Stimulated activated CD4-positive, alpha-beta T cell treated with anti-CD3 and anti-CD28 coated beads, Interleukin-1b, Interleukin-23, amount 100 ng/mL, for 24 hours (primary cell): ENCODE measurements at places on chromosomes 11 and 22.
A peak's percentile ranks its signal among the peaks of the same experiment; 100 is the strongest.

DNA sequence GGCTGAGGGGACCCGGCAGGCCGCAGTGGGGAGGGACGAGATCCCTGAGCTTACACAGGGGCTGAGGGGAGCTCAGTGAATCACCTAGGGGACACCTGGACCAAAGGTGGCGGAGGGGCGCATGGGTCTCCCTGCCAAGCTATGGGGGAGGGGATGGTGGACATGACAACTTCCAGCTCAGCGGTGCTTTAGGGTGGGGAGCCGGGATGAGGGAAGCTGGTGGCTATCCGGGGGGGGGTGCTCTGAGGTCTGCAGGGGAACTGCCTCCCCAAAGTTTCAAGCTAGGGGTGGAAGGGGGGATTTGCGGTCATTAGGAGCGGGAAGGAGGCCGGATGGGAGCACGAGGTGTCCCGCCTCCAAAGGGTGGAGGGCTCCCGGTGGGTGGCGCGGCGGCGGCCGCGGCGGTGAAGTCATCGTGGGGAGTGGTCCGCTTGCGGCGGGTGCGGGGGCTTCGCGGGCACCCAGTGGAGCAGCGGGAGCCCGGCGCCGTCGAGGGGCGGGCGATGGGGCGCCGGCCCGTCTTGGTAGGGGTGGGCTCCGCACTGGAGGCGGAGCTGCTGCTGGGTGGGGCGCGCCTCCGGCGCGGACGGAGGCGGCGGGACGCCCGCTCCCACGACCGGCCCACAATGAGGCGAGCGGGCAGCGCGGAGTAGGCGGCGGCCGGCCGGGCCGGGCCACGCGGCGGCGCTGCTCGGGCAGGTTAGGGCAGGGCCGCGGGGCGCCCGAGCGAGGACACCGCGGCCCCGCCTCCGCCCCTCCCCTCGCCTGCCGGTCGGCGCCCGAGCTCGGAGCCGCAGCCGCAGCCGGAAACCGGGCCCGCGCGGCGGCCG lies at the start of gene MICALL1:
TSS of gene MICALL1 (plus strand) at position 764 of the 830 bp plus-strand sequence. CDS start 126 bp downstream, outside the sequence.
- DNase-seq, result peak; percentile 32

- DNase-seq, result no peak
Observed at GRCh38 chr22:45180146-45180679, 16.5 kb downstream of the NUP50 start.

DNA sequence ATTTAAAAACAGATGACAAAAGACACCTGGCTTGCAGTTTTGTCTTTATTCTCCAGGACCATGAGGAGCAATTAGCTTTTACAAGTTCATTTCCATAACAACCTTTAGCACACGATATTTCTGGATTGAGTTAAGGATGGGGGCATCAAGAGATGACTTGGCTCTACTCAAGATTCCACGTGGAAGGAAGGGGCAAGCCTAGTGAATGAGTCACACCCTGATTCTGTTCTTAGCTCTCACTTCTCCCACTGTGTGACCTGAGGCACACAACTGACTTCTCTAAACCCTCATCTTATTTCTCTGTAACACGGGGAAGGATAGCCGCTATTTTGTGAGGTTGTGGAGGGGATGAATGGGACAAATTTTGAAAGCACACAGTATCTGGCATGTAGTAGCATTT lies 185.5 kb downstream of the KIRREL3 start:
- DNase-seq, result no peak

- no peak for DNase-seq
Observed at GRCh38 chr11:117830674-117831351, 6.3 kb upstream of the FXYD2 start.

DNA sequence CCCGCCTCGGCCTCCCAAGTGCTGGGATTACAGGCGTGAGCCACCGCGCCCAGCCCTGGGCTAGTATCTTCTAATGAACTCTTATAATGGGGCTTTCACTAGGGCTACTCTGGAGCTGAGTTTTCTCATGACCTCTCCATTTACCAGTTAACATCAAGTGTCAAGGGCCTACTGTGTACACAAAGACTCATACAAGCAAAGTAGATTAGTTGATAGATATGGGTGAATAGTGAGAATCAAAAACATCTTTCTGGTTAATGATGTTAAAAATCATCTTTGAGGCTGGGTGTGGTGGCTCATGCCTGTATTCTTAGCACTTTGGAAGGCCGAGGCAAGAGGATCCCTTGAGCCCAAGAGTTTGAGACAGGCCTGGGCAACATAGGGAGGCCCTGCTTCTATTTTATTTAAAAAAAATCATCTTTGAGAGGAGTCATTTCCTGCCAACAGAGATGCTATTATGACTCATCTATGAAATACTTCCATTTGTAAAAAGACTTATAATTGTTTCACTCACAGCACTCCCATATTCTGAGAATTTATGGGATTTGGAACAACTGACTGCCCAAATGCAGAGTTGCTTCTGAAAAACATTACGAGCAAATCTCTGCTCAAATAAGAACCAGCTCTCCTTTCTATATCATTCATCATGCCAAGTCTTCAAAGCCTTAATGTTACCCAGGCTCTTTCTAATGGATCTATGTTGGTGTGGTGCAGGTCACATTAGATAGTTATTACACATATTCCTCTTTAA lies 57.0 kb downstream of the GDPD4 start:
- DNase-seq, result no peak

- DNase-seq, result no peak
Observed at GRCh38 chr11:66713746-66714480, 15.1 kb downstream of the SPTBN2 start.

DNA sequence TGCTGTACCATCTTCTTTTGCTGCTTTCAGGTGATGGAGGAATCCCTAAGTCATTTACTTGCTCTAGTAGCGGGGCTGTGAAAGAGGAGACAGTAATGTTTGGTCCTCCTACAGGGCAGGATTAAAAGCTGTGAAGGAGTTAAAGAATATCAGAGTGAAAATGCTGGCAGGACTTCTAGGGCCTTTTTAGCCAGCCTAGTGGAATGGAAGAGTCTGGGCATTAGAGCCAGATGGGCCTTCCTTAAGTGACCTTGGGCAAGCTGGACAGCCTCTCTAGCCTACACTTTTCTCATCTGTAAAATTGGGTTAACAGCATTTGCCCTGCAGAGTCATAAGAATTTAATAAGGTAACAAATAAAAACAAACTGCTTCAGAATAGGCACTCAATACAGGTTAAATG lies 114.7 kb downstream of the RBFOX2 start:
- DNase-seq, result no peak

- no peak for DNase-seq
Observed at GRCh38 chr11:3166268-3167142, 1.4 kb upstream of the OSBPL5 start.

GRCh38 chr11:26632691-26633159 lies 60.7 kb upstream of the MUC15 start:
- no peak for DNase-seq

- DNase-seq, result no peak
Observed at GRCh38 chr22:40493441-40493840, 123.0 kb downstream of the SGSM3 start.

- no peak for DNase-seq
Observed at GRCh38 chr22:24162436-24162835, 18.9 kb upstream of the SUSD2 start.

- DNase-seq, result no peak
Observed at GRCh38 chr11:27701355-27702105, 1.3 kb upstream of the BDNF start.

DNA sequence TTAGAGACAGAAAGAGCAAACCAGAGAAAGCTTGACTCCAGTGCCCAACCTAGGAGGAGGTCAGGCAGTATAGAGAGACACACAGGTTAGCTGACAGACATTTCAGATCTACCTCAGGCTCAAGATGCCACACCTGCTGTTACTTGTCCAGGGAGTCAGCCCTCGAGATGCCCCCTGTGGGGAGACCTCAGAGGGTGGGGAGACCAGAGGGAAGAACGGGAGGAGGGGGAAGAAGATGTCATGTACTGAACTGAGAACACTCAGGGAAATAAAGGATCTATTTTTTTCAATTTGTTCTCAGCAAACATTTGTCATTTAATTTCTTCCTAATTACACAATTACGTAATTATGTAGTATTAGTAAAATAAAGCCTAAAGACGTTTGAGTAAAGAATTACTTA lies 196.3 kb upstream of the CADM1 start:
- DNase-seq, result no peak

- DNase-seq, result no peak
Observed at GRCh38 chr11:16603890-16604793, 134.3 kb upstream of the C11orf58 start.

DNA sequence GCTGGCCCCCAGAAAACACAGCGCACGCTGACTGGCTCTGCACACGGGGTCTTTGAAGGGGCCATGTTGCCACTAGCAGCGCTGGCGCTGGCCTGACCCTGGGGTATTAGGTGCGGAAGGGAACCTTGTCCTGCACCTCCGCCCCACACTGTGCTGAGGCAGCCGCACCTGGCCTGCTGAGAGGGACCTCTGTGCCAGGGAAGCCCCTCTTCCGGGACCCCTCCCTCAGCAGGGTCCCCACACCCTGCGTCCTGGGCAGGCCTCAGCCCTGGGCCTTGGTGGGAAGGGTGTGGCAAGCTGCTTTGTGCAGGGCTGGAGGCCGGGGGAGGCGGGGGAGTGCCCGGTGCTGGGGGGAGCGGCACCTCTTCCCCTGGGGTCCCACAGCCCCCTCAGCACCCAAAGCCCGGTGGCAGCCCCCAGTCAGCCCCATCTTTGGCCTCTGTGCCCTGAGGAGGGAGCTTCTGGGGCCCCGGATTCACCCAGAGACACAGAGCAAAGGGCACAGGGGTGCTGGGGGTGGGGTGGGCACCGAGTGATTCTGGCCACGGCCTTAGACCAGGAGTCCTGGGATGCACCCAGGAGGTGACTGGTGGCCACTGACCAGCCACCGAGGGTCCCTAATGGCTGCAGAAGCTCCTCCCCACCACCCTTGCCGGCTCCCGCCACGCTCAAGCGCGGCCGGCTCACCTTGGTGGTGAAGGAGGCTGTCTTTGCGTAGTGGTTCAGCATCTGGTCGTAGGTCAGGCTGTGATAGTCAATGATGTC lies 11.4 kb downstream of the TTLL8 start:
- DNase-seq, result no peak
